Fibroblast of skin of scalp (primary cell): ENCODE measurements at places on chromosomes 1 and 21.

DNA sequence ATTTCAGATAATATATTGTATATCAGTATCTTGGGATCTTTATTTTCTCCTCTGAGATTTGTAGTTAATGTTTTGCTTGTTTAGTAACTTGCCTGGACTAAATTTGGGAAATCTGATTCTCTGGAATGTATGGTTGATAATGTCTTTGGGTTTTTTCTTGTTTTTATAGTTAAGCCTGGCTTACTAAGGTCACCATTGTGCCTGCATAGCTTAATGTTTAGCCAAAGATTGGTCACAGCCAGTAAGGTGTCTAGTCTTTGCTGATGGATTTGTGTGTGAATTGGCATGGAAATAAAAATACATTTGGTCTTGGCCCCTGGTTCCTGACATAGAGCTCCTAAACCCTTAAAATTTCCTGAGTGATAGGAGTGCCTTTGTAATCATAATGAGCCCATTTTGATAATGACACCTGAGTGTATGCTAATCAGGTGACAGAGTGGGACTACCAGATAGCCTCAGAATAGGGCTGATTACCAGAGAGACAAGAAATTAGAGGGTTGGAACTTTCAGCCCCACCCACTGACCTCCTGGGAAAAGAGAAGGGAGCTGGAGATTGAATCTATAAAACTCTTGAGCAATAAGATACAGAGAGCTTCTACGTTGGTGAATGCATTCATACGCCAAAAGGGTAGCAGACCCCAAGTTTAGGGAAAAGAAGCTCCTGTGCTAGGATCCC is 47.9 kb upstream of the NUF2 start:
- no peak for DNase-seq

DNA sequence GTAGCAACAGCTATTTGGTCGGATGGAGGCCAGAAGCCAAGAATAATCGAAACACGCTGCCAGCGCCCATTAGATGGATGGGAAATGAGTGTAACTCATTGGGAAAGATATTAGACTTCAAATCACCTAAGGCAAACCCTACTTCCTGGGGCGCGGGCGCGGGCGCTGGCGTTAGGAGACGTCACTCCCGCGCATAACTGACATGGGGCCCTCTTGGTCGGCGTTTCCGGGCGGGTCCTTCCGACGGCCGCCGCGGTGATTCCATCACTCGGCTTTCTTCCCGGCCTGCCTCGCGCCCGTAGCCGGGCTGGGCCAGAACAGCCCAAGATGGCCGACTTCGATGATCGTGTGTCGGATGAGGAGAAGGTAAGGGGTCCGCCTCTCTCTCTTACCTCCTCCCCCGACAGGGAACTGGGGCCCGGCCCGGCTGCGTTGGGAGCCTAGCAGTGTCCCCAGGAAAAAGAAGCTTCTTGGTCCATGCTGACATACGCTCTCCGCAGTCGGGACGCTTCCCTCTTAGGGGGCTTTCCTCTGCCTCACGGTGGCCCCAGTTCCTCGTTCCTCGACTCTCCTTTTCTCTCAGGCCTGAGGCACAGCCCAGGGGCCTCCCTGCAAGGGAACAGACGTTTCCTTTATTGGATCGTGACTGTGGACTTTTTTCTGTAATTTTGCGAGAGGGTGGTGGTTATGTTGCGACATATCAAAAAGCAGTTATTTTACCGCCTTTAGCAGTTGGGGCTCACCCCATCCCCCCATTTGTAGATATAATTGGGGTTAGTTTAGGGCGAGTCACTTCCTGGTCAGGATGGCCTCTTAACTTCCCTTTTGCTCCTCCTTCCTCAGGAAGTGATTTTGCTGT is at the start of gene CAPZA1:
Gene CAPZA1 (plus strand): TSS at position 315 of the 859 bp plus-strand sequence. CDS start 13 bp downstream, at position 328.
- peak; percentile 93 for DNase-seq

- DNase-seq, result no peak
Observed at GRCh38 chr1:18495635-18496034, 14.9 kb downstream of the KLHDC7A start.

GRCh38 chr1:9166289-9167235 is 37.7 kb upstream of the GPR157 start:
- peak; percentile 79 for DNase-seq

GRCh38 chr1:111176678-111177077 is 23.8 kb downstream of the DENND2D start:
- no peak for DNase-seq

GRCh38 chr1:14486401-14487201 is 111.9 kb upstream of the KAZN start:
- DNase-seq, result peak; percentile 96

DNA sequence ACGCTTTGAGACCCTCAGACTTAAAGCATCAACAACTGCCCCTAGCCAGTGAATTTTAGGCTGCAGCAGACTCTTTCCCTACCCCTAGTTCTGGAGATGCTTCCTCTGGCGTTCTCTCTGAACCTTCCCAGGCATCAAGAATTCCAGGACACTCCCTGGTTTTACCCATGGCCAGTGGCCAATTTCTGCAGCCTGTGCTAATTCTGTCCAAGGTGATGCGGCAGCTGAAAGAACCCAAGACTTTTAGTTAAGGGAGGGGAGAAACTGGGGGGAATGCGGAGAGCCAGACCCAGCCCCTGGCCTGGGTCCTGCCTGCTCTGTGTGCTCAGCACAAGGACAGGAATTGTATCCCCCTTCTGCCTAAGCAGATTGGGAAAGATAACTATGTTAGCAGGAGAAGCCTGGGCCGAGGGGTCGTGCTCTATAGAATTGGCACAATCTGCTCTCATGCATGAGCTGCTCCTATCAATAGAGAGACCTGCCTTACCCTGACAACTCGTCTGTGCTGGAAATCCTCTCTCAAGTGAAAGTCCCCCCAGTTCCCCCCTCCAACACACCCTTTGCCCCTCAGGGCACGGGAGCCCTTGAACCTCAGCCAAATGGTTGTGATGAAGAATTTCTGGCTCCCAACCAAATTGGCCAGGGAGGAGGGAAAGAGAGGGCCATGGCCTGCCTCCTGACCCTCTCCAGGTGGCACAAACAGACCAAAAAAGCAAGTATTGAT is 5.4 kb upstream of the GJA8 start:
- DNase-seq, result no peak

GRCh38 chr21:42503711-42504110 is 7.7 kb upstream of the RSPH1 start:
- DNase-seq, result no peak

DNA sequence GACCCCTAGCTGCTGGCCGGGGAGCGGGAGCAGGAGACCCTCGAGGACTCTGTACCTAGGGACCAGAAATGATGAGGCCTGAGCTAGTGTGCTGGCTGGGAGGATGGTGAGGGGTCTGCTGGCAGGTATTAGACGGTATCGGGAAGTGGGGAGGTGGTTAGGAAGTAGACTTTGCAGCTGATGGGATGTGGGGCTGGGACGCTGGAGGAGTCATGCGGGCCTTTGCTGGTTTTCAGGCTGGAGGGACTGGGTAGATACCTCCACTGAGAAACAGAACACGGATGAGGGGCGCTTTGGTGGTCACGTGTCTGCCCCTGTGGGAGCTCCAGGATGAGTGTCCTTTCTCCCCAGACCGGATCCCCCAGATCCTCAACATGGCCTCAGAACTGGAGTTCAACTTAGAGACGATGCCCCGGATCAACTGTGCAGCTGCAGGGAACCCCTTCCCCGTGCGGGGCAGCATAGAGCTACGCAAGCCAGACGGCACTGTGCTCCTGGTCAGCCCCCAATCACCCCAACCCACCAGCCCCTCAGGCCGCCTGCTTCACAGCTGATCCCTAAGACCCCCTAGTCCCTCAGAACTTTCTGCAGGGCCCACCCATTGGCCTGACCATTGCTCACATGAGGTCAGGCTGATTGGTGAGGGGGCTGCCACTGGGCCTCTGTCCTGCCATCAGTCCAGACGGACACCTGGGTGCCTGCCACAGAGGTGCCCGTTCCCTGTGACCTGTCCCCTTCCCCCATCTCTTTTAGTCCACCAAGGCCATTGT is 8.0 kb downstream of the TIE1 start:
- no peak for DNase-seq

DNA sequence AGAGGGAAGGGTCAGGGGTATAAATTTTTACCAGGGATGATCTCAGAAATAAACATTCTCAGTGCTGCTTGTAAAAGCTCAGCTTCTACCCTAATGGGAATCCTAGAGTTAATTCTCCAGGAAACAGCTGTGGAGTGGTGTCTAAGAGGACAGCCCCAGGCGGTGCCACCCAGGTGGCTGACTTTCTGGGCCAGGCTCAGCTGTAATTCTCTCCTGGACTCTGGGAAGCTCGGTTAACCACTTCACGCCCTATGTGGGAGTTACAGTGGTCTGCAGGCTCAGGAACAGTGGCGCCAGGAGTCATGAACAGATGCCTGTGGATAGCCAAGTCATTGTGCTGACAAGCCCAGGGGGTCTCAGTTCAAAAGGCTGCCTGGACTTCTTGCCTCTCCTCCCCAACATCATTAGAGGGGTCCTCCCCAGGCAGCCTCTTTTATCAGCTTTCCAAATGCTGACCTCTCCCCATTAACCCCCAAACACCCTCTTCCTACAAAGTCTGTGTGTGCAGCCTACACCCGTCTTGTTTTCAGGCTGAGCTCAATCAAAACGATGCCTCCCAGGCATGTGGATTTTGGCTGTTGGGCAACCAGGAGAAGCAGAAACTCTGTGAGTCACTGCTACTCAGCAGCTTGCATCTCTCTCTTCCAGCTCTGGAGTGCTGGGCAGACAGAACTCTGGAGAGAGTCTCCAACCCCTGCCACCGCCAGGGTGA is 1.2 kb downstream of the HHIPL2 start:
- DNase-seq, result peak; percentile 86

- DNase-seq, result peak; percentile 32
Observed at GRCh38 chr1:149936992-149937705, 470 bp upstream of the MTMR11 start.

GRCh38 chr1:19416921-19417470 is 68.3 kb downstream of the CAPZB start:
- DNase-seq, result no peak

DNA sequence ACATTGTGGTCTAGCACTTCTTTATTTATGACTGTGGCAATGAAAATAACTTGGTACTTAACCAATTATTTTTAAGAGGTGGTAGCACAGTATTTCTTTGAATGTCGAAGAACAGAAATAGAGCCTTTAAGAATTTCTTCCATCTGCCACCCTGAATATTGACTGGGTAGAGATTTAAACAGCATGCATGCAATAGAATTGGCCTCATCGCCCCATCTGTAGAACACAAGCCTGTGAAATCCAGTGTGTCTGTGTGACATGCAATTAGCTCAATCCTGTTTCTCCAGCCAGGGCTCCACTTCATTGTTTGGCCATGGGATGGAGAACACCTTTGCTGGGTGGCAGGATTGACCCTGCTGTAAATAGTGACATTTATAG is 17.1 kb upstream of the KLHDC8A start:
- no peak for DNase-seq

- DNase-seq, result peak; percentile 38
Observed at GRCh38 chr1:210232511-210233215, at the start of gene SERTAD4. SERTAD4 (plus strand) TSS chr1:210232796; CDS start chr1:210237961, 5,165 bp downstream.

- no peak for DNase-seq
Observed at GRCh38 chr1:203444171-203444576, 31.4 kb upstream of the PRELP start.

DNA sequence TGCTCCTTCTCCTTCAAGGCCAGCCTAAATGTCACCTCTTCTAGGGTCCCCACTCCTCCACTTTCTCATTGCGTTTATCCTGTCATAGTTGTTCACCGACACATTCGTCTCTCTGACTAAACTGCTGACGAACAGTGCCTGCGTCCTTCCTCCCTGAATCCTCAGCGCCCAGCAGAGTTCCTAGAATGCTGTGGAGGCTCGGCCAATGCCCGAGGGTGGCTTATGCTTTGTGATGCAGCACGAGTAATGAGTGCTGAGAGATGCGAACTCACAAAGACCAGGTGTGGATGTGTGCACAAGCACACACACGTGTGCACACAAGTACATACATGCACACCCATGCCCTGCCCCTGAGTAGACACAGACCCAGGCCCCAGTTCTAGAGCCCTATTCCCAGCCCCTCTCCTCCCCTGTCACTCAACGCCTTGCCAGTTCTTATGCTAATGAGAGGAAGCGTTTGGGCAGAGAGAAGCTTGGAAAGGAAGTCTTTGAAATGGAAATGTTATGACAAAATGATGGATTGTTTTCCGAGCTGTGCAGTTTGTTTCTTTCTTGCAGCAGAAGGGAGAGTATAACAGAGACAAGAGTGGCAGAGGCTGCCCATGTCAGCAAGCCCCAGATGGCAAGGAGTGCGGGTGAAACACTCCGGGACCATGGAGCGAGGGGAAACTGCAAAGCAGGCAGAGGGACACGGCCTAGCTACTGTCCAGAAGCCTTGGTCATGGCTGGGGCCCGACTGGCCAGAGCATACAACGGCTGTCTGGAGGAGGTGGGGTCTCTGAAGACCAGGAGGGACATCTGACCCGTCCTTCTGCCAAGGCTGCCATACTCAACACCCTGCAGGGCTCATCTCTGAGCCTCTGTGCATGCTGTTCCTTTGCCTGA is 24.2 kb downstream of the KCNA10 start:
- no peak for DNase-seq
